ENCODE measurements at places on chromosomes 3 and 15. TPM values are rescaled to one million over a fixed set of nuclear protein-coding genes. Genes with fewer than 3 reads are reported as not detected.

DNA sequence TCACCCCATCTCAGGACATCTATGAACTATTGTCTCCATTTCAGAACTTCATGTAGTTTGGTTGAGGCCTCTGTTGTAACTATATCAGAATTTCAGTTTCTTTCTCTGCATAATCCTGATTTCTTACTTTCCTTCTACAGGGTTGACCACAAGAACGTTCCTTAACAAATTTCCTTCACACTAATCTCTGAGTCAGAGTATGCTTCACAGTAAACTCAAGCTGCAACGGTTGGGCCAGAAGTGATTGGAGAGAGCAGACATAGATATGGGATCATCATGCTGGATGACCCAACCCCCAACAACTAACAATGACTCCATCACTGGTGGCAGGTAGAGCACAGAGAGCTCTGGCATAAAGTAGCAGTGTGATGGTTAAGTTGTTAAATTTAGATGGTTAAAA lies 128.8 kb upstream of the OSTN start:
- no peaks in the 10 kb centered on the region for H3K36me3 ChIP-seq
- no peaks in the 10 kb centered on the region for H3K27me3 ChIP-seq
- DNase-seq: no peak
- H3K4me3 ChIP-seq: no peak overlapping the region

DNA sequence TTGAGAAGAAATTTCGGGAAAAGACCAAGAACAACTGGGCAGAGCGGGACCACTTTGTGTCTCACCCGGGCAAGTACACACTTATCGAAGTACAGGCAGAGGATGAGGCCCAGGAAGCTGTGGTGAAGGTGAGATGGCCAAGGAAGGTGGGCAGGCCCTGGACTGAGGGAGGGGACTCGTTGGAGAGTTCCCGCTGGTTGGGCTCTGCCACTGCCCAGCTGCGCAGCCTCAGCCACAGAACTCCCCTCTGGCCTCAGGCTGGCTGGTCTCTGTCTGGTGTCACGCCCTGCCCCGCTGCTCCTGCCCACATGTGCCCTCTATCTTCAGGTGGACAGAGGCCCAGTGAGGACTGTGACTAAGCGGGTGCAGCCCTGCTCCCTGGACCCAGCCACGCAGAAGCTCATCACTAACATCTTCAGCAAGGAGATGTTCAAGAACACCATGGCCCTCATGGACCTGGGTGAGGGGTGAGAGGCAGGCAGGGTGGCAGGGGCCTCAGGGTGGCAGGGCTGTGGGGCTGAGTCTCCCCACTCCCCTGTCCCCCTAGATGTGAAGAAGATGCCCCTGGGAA lies 2.4 kb downstream of the PARP3 start:
- no peaks in the 10 kb centered on the region for H3K27me3 ChIP-seq
- no peak overlapping the region for H3K4me3 ChIP-seq

- no peak overlapping the region for H3K27ac ChIP-seq
- no peak for DNase-seq
- no peaks in the 10 kb centered on the region for H3K36me3 ChIP-seq
- H3K27me3 ChIP-seq: no peaks in the 10 kb centered on the region
Measured at GRCh38 chr3:106022913-106023312, 154.1 kb upstream of the CBLB start.

DNA sequence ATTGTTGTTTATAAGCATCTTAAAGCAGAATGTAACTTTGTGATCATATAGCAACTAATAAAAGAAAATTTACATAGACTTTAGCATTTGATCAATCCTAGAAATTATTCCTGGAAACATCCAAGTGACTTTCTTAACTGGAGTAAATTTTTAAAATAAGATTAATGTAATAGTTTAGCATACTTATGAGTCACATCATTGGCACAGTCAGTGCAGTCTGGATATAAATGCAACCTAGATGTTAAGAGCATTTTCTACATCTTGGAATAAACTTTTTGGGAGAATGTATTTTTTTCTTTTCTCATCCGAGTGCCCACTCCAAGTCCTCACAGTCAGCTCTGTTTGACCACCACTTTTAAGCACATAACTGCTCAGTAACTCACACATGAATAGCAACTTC lies 324.6 kb upstream of the PLSCR5 start:
- H3K4me1 ChIP-seq: no peaks in the 10 kb centered on the region
- no peaks in the 10 kb centered on the region for H3K27me3 ChIP-seq
- no peak overlapping the region for H3K27ac ChIP-seq
- DNase-seq: no peak

The GASK1A gene
- total RNA-seq: not detected

- no peak overlapping the region for H3K4me3 ChIP-seq
- H3K27me3 ChIP-seq: no peaks in the 10 kb centered on the region
- H3K27ac ChIP-seq: no peak overlapping the region
- H3K36me3 ChIP-seq: no peaks in the 10 kb centered on the region
Measured at GRCh38 chr3:30292192-30292893, 314.1 kb upstream of the TGFBR2 start.

GRCh38 chr3:18747383-18747782 lies 322.2 kb upstream of the SATB1 start:
- H3K27me3 ChIP-seq: no peaks in the 10 kb centered on the region
- no peak for DNase-seq
- no peak overlapping the region for H3K27ac ChIP-seq
- H3K36me3 ChIP-seq: no peaks in the 10 kb centered on the region
- no peak overlapping the region for H3K4me3 ChIP-seq

- no peak overlapping the region for H3K4me3 ChIP-seq
- H3K36me3 ChIP-seq: no peaks in the 10 kb centered on the region
- H3K27ac ChIP-seq: no peak overlapping the region
- H3K4me1 ChIP-seq: no peaks in the 10 kb centered on the region
- no peak for DNase-seq
Measured at GRCh38 chr3:144104679-144105078, 133.1 kb downstream of the DIPK2A start.

The MUSTN1 gene
- total RNA-seq: 6.8 TPM

The NEDD4 gene
- total RNA-seq: 6.9 TPM

The SQOR gene
- 29.9 TPM for total RNA-seq

Measured in natural killer cell (primary cell).